ENCODE measurements at places on chromosomes 12 and 14.

DNA sequence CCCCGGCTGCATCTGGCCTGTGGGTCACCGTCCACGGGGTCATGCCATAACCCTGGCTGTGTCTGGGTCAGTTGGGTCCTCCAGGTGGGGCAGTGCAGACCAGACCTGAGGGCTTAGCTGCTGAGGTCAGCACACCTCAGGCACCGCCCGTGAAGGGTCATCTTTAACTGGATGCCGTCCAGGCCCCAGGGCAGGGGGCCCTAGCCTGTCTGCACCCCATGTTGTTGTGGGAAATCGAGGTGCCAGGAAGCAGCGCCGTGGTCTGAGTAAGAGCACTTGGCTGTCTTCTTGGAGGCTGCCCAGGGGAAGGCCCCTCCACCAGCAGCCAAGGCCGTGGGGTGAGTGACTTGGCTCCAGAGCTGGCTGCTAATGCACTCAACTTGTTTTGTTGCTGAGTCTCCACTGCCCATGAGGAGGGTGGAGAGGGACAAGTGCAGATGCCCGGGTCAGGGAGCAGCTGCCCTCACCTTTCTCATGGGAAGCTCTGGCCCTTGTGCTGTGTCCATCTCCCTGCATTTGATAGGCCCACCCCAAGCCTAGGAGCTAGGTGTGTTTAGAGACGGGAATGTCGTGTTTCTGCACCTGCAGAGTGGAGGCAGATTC lies 317.2 kb downstream of the TMEM121 start:
- no peak for DNase-seq

GRCh38 chr14:94655169-94655710 lies 43.0 kb downstream of the SERPINA3 start:
- DNase-seq, result no peak

- DNase-seq, result no peak
Measured at GRCh38 chr12:82659343-82660207, 27.1 kb upstream of the TMTC2 start.

- DNase-seq, result no peak
Measured at GRCh38 chr14:101705733-101706508, 55.6 kb upstream of the PPP2R5C start.

- no peak for DNase-seq
Measured at GRCh38 chr14:50089208-50089607, 27.2 kb downstream of the VCPKMT start.

DNA sequence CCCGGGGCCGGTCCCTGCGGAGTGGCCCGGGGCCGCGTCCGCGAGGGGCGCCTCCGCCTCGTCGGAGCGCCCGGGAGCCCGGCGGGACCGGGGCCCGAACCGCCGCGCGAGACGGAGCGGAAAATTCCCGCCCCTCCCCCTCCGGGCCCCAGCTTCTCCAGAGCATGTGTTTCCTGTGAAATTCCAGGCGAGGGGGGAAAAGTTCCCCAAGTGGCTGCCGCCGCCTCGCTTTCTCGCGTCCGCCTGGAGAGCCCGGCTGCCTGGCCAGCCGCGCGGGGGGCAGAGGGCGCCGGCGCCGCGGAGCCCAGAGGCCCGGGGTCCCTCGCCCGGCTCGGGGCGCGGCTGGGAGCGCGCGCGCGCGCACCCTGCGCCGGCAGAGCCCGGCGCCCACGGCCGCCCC lies 904 bp downstream of the CACNA1C start:
- DNase-seq, result no peak

- DNase-seq, result no peak
Measured at GRCh38 chr12:98417266-98417665, 98.1 kb upstream of the TMPO start.

DNA sequence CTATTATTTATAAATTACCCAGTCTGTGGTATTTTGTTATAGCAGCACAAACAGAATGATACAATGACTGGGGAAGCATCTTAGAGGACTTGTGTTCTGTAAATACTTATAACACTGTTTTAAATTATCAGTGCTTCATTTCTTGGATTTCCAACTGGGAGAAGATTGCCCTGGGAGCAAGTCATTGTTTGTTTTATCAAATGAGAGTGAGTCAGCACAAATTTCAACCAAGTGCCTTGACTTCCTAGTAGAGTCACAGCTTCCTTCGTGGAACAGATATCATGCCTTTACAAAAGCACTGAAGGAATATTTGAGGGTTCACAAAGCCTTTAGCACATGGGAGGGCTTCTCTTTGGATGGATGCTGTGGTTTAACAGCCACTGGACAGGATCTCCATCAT lies 234.1 kb downstream of the KTN1 start:
- no peak for DNase-seq

GRCh38 chr14:106021832-106022231 lies 495.4 kb downstream of the TMEM121 start:
- no peak for DNase-seq

DNA sequence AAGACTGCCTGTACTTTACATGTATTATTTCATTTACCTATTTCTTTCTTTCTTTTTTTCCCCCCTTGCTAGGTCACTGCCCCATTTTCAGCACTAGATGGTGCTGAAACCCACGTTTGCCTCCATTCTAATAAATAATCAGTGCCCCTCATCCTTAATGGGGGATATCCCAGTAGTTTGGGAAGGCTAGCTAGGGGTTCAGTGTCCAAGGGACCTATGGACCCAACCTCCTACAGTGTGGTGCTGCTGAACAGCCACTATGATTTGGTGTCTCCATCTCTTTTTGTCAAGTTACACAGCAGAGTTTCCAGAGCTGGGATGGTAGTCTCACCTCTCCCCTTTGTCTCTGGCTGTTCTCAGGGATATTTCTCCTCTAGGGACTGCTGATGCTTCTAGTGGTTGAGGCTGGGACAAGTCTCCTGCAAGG lies 6.5 kb upstream of the HCFC2 start:
- no peak for DNase-seq

DNA sequence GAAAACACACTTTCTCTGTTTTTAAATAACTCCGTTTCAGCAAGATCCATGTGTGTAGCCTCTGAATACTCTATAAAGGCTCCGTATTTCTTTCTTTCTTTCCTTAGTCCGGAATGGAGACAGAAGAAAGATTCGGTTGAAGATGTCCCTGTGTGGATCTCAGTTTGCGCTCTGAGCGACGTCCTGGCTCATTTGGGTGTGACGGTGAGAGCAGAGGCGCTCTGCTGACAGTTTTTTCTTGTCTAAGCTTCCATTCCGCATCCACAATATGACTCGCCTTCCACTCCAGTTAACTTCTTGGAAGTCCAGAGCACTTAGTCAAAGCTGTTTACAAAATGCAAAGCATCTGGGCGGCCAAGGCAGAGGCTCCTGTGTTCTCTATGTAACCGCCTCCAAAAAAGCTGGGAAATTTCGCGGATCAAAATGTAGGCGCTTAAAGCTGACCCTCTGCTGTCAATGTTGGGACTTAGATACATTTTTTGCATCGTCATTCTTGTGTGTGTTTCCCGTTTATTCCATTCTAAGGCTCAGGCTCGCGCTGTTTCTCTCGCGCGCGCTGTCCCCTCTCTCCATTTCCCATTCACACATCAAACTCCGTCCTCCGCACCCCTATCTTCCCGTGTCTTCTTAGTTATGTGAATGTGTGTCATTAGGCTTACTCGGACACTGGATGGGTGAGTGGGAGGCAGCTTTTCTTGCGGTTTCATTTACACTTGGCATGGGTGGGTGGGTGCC lies 880 bp upstream of the FLRT2 start:
- no peak for DNase-seq

- DNase-seq, result no peak
Measured at GRCh38 chr12:63064080-63064479, 86.9 kb downstream of the AVPR1A start.

- DNase-seq, result no peak
Measured at GRCh38 chr14:61121355-61121787, 140.3 kb downstream of the SLC38A6 start.

DNA sequence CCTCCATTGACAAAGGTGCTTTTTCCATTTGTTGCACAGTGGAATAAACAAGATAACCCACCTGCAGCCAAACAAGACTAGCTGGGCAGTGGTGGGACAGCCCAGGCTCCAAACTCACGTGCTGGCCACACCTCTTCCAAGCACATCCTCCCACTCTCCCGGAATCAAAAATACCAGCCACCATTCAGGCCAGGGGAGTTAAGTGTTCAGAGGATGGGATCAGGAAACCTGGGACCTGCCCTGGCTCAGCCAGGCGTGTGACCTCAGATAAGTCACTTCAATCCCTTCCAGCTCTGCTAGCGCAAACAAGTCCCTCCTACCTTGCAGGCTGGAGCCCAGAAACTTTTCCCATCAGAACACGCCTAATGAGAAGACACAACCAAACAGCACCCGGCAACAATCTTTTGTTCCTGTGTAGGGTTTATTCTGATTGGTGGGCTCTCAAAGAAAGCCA lies 43.3 kb downstream of the ACTN1 start:
- DNase-seq, result no peak

Data from NCI-H1436 (cell line).